ENCODE measurements at places on chromosomes 3 and 15.
A peak's percentile ranks its signal among the peaks of the same experiment; 100 is the strongest.

DNA sequence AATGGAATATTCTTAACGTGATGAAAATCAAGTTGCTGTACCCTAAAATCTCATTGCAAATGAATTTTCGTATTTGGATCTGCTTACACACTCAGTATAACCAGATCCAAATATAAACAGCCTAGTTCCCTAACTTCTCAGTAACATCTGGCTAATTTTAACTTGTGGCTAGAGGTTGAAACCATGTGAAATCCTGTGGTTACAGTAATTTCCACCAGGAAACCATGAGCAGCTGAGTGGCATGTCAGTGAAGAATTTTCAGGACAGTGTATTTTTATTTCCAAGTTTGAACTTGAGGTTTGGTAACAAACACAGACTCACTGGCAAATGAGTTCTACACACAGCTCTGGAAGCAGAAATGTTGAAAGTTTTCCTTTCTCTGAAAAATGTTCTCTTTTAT is 754.1 kb downstream of the NR2F2 start:
- DNase-seq = no peak

- no peak for DNase-seq
Measured at GRCh38 chr3:149990423-149990948, 19.8 kb upstream of the PFN2 start.

- DNase-seq = no peak
Measured at GRCh38 chr3:95235916-95236315, 1173.1 kb downstream of the NSUN3 start.

DNA sequence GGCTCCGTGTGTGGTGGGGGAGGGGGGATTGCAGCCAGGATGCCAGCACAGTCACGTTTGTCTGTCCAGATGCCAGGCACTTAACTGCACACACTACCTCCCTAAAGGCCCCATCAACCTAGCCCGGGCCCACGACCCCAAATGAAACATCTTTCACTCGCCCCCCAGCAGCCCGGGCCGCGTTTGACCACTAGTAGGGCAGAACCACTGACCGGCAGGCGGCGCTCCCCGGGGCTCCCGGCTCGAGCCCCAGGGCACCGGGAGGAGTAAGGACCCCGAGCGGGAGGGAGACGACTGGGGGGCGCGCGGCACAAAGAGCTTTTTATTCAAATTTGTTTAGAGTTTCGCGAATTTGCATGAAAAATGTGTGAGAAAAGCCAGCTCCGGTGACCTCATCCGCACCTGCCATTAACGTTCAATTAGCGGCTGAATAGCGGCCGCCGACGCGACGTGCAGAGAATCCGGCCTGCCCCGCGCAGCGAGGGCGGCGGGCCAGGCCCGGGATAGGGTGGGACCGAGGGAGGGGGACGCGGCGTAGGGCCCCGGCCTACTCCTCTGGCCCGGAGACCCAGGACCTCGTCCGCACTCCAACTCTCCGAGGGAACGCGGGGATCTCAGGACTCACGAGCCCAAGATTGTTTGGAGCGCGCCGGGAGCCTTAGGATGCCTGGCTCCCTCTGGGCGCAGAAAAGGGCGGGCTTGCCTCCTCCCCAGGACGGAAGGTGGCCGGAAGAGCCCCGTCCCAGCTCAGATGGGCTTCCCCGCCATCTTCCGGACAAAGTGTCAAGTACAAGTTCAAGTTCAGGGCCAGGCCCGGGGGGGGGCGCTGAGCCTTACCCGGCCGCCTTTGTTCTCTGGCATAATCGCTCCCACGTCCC is 64.9 kb upstream of the POLG start:
- DNase-seq = peak; percentile 87

GRCh38 chr15:92651877-92652575 is 3.5 kb downstream of the FAM174B start:
- DNase-seq = peak; percentile 54

DNA sequence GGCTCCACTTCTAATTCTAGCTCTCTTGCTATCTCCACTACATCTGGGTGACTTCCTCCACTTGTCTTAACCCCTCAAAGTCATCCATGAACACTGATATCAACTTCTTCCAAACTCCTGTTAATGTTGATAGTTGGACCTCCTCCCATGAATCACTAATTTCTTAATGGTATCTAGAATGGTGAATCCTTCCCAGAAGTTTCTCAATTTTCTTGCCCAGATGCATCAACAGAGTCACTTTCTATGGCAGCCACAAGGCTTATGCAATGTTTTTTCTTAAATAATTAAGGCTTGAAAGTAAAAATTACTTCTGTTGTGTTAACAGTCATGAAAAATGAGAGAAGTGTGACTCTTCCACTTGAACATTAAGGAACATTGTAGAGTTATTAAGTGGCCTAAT is 164.3 kb downstream of the PCCB start:
- DNase-seq = no peak

DNA sequence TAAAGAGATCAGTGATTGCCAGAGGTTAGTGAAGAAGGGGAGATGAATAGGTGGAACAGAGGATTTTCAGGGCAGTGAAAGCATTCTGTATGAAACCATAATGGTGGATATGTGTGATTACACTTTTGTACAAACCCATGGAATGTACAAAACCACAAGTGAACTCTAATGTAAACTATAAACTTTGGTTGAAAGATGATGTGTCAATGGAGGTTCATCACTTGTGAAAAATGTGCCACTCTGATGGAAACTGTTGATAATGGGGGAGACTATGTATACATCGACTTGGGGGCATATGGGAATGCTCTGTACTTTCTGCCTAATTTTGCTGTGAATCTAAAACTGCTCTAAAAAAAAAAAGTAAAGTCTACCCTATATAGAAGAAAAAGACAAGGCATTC is 68.7 kb upstream of the ARHGEF3 start:
- DNase-seq = no peak

GRCh38 chr3:9675736-9676290 is 26.5 kb downstream of the MTMR14 start:
- DNase-seq = no peak

DNA sequence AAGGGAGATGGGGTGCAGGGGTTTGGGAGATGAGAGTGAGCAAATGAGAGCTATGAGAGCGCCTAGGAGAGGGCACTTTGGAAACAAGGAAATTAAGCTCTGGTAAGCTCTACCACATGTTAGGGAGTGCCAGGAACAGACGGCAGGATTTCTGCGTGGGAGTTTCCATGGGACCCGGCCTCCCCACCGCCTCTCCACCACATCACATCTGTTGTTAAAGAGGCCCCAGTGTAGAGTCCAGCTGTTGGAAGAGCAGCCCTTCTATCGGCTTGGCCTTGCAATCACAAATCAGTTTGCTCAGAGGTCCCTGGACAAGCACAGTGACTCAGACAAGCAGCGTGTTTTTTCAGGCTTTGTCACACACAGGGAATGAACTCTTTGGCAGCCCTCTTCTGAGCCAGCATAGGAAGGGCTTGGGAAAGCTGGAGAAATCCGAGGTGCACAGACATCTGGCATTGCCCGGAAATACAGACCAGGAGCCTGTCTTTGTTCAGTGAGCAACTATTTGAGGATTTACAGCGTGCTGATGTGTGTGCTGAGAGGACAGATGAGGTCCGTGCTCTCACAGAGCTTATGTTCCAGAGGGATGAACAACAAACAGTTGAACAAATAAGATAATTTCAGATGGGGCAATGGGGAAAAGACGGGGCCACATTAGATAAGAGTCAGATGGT is 370.6 kb upstream of the PROK2 start:
- DNase-seq = no peak

GRCh38 chr15:42695527-42696071 is 41.3 kb downstream of the CDAN1 start:
- no peak for DNase-seq

DNA sequence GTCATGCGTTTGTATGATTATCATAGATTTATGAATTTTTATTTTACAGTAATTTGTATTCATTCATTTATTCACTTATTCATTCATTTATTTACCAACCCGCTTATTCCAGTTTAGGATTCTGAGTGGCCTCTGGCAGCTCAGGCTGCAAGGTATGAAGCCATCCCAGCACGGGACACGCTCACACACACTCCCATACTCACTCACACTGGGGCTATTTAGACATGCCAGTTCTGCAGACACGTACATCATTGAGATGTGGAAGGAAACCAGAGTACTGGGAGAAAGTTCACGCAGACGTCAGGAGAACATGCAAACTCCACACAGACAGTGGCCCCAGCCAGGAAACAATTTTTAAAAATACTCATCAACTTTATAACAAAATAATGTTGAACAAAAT is 5.1 kb downstream of the CDIN1 start:
- no peak for DNase-seq

Measured in endodermal cell (in vitro differentiated cells).